ENCODE measurements at places on chromosomes 6 and 20.

DNA sequence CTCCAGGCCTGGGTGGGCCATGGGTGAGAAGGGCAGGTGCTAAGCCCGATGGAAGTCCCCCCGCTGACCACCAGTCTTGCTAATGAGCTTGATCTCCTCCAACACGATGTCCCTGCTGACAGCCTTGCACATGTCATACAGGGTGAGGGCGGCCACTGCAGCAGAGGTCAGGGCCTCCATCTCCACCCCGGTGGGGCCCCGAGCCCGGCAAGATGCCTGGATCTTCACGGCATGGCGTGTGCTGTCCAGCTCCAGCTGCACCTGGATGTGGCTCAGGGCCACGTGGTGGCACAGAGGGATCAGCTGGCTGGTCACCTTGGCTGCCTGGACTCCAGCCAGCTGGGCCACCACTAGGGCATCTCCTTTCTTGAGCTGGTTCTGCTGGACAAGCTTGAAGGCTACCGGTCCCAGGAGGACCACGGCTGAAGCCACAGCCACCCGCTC, 27.9 kb downstream of the MOCS1 start:
- DNase-seq, result no peak

DNA sequence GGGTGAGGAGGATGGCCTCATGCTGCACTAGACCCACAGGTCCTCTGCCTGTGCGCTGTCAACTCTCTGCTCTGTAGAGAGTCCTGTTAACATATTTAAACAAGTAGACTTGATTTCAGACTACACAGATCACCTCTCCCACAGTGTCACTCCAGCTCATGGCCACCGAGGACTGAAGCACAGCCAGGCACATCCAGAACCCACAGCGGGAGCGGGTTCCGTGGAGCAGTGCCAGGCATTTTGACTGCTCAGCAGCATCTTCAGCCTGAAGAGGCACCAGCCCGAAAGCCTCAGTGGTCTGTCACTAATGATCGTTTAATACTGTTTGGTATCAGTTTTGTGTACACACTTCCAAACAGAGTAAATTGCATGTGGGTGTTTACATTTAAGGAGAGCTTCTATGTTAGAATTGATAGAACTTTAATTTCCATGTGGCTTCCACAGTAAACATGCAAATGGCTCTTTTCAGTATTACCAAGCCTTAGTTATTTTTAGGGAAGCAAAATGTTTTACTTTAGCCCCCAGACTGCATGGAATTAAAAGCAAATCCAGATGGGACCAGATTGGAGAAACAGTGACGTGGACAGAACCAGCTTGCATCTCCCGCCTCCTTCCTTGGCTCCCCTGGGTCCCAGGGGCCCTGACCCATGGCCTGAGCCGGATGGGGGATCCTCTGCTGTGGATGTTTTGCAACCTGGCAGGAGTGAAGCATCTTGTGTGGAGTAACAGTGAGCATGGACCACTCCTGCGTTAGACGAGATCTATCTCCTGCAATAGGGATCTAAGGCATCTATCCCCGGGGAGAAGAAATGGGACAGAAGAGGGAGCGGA, 196.7 kb upstream of the CDH4 start:
- DNase-seq, result no peak

GRCh38 chr6:13733178-13733887, 21.7 kb upstream of the RANBP9 start:
- DNase-seq, result no peak

DNA sequence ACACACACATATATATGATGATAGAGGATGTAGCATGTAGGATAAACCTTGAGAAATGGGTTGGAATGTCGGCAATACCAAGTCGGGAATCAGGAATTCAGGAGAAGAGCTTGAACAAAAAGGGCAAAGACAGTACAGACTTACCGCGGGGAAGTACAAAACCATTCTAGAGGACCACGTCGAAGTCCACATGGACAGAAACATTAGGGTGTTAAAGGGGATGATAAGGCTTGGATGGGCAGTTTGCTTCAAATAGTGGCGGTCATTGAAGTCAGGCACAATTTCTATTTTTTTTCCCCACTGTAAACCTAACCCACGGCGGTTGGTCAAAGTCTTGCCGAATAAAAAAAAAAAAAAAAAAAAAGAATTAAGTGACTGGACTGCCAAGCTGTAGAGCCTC, 766 bp upstream of the NUS1 start:
- DNase-seq, result no peak

- no peak for DNase-seq
These were observed 17.8 kb upstream of the TCF21 start for GRCh38 chr6:133871131-133871530.

GRCh38 chr6:91683240-91683639, 1096.4 kb upstream of the MAP3K7 start:
- no peak for DNase-seq

- DNase-seq, result no peak
These were observed 263.7 kb downstream of the COL12A1 start for GRCh38 chr6:74942130-74942529.

DNA sequence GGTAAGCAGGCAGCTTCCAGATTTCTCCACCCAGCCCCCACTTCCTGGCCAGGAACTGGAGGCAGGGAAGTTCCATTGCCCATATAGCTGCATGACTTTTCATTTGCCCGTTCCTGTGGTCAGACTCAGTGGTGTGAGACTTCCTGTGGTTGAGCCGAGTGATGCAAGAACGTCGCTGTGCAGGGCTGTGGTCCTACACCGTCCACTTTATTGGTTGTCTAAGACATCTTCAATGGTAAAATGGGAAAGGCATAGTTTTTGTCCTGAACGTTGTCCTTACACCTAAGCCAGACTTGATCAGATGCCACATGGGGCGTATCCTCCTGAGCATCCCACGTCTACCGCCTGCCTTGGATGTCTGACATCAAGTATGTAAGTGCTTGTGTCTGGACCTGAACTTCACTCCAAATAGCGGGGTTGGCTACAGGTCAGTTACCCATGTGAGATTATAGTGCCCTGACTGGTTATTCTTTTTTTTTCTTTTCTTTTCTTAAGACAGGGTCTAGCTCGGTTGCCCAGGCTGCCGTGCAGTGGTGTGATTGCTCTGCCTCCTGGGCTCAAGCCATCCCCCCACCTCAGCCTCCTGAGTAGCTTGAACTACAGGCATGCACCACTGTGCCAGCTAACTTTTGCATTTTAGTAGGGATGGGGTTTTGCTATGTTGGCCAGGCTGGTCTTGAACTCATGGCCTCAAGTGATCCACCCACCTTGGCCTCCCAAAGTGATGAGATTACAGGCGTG, 25.9 kb upstream of the GTSF1L start:
- no peak for DNase-seq

- DNase-seq, result no peak
These were observed 261.3 kb downstream of the SOD2 start for GRCh38 chr6:159431750-159432149.

DNA sequence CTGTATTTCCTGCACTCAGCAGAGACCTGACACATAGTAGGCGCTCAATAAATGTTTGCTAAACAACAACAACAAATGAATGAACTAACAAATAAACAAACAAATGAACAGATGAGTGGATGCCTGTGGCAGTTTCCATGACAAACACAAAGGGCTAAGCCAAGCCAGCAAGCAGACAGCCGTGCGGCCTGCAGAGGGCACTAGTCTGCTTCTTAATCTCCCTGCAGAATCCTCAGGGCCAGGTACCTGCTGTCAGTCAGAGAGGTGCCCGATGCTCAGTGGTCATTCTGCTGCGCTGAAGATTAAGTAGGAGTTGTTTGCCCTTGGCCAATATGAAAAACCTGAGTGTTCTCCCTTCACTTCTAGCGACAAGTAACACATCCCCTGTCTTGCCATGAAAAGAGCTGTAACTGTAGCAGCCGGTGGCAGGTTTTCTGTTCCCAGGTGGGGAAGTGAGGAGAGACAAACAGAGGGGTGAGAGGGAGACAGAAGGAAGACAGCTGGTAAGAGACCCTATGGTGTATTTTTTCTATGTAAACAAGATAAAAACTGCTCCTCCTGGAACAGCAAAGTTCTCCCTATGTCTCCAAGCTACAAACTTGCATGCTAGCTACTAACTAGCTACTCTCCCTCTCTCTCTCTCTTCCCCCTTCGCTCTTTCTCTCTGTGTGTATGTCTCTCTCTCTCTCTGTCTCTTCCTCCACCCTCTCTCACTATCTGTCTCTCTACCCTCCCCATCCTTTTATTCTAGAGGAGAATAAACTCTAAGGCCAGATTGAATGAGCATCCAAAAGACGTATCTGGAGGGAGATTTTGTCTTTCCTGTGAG, at the start of gene MC3R:
Gene MC3R, plus strand, starts transcription at position 779 of the 829 bp plus-strand sequence. CDS start 112 bp downstream, outside the sequence.
- DNase-seq, result peak; percentile 38

- no peak for DNase-seq
These were observed 240.4 kb downstream of the TBC1D32 start for GRCh38 chr6:121093928-121094327.

GRCh38 chr6:4801491-4802110, 25.4 kb downstream of the CDYL start:
- DNase-seq, result no peak

DNA sequence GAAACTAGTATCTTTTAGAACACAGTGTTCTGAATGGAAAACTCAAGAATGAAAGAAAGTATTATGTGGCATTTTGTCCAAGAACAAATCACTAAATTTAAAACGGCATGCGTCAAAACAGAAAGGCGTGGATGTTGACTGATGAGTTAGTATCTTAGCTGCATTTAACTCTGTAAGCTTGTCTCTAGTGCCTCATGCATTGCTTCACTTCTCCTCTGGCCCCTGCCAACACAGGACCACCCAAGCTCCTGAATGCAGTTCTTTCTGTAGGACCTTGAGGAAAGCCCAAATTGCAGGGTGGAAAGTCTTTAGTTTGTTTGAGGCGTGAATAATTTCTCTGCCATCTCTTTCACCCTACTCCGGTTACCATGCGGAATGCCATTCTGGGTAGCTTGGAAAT, 632.2 kb downstream of the COL12A1 start:
- no peak for DNase-seq

DNA sequence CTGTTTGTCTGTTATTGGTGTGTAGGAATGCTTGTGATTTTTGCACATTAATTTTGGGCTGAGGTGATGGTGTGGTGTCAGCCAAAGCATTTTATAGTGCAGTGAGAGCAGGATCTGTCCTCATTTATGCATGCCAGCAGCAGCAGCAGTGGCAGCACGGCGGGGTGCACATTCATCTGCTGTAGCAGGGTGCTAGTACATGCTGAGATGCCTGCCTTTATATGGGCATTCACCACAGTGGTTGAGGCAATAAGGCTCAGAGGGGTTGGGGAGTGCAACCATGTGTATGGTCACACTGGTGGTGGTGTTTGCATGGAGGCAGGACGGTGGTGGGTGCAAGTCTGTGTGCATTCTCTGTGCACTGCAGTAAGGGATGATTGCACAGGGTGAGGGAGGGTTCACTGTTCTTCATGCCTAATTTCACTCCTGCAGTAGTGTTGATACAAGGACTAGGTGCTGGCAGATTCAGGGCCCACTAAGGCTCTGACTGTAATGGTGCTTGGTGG, 129.3 kb upstream of the SYNCRIP start:
- no peak for DNase-seq

DNA sequence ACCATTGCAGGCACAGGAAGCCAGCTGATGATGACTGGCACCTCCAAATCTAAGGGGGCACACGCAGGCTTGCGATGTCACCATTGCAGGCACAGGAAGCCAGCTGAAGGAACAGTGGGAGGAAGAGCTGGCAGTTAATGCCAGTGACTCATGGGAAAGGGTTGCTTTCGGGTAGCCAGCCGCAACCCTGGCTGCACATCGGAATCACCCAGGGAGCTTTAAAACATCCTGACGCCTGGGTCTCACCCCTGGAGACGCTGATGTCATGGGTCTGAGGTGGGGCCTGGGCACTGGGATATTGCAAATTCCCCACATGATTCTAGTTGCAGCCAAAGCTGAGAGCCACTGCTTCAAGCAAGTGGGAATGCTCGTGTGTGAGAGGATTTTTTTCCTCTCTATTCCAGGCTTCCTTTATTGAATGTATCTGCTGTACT, 16.1 kb upstream of the CCN6 start:
- DNase-seq, result no peak

DNA sequence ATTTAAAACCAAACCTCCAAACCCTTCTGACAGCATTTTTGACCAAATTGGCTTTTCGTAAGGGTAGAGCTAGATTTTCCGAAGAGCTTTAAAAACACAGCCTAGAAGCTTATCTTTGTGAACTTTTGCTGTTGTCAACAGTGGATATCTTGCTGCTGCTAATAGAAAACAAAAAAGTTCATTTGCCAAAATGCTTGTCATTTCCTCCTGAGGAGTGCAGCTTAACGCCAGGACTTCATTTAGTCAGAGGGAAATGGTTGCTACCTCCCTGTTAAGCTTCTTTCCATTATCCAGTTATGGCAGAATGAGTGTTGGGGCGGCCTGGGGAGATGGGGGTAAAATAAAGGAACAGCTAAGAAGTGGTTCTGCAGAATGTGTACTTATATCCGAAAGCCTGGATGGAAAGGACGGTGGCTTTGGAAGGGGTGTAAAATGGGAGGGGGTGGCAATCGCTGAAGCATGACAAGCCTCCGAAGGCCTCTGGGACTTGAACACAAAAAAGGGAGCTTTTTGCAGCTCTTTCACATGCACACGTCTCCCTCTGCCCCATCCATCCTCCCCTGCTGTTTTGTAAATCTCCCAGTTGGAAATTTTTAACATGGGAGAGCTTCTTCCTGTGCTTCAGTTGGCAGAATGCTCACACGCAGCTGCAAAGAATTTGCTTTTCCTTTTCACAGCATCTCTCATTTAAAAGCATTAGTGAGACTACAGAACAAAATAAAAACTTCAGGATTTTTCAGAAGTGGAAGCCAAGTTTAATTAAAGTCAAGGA, 22.5 kb downstream of the JARID2 start:
- no peak for DNase-seq

DNA sequence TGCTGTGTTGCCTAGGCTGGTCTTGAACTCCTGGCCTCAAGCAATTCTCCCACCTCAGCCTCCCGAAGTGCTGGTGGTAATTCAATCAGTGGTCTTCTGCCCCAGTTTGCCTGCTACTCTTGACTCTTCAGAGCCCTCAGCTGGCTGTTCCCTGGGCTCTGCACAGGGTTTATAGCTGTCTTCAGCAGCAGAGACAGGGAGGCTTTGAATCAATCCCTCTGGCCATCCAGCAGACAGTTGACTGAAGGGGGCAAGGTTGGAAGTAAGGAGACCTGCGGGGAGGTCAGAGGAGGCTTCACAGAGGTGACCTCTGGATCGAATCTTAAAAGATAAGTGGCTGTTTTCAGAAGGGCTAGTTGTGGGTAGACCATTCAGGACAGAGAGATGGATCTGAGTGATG, 26.0 kb upstream of the KIF3B start:
- DNase-seq, result no peak

- DNase-seq, result peak; percentile 67
These were observed 12.5 kb downstream of the PRDM1 start for GRCh38 chr6:106098383-106099234.

DNA sequence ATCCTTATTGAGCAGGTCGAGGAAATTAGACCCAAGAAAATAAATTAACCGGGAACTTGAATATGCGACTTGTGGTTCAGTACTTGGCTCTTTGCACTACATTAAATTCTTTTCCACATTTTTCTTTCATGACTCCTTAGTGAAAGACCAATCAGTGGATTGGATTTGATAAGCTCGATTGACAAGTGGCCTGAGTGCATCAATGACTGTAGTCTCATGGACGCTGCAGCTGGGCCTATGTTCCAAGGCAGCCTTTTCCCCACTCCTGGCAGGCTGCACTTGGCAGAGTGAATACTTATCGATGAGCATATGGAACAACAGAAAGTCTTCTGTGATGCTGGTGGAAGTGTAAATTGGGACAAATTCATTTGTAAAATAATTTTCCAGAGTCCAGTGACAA, 210.8 kb upstream of the EXOC2 start:
- no peak for DNase-seq

GRCh38 chr6:12474167-12475140, 184.3 kb downstream of the EDN1 start:
- no peak for DNase-seq
